ENCODE measurements at places on chromosomes 3 and 15.

GRCh38 chr15:59896663-59897074, 107.4 kb upstream of the FOXB1 start:
- DNase-seq, result no peak

DNA sequence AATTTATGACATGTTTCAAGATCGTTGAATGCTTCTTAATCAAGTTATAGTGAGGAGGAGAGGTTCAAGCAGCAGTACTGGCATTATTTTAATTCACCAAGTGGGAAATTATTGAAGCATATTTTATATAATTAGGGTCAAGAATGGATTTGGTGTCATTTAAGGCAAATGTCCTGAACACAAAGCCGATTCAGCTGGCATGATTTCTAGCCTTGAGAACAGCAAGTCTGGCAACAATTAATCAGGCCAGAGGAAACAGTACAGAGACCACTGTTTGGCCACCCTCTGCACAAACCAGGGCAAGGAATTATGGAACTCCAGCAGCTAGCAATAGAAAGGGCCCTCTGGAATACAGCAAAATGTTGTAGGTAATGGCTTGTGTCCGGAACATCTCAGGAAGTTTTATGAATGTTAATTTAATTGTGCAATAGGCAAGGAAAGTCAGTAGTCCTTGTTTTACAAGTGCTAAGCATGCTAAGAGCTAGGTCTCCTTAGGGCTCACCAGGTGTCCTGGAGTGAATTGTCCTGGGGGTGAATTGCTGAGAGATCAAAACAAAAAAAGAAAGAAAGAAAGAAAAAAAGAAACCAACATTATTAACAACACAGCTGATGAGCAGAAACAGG, 38.7 kb upstream of the SNRK start:
- no peak for DNase-seq

GRCh38 chr15:80988148-80988796, 1.3 kb downstream of the MESD start:
- no peak for DNase-seq

- no peak for DNase-seq
Measured at GRCh38 chr3:152403632-152404066, 134.9 kb downstream of the MBNL1 start.

DNA sequence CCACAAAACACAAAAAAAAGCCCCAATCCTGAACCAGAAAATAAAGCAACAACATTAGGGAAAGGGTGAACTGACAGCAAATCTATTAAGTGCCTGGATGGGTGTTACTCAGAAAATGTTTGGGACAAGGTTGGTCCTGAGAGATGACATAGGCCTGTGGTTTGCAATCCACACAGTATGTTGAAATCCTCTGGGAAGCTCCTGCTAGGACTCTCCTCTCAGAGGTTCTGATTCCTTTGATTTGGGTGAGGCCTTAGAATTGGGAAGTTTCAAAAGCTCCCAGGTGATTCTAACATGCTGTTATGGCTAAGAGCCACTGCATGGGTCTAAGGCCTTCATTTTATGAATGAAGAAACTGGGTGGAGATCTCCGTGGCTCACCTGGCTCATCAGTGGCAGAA, 18.4 kb downstream of the CLDN1 start:
- no peak for DNase-seq

DNA sequence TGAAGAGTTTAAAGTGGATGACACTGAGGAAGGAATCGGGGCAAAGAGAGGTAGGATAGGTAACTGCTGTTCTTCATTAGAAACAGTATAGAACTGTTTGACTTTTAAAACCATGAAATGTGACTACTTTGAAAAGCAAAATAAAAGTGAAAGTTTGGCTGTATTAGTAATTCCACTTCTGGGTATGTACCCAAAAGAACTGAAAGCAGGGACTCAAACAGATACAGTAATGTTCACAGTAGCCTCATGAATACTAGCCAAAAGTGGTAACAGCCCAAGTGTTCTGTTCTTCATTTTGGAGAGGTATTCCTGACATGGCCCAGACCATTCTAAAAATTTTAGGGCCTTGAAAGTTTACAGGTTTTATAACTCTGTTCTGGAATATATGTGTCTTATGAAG, 1055.4 kb downstream of the TBL1XR1 start:
- no peak for DNase-seq

All from activated CD8-positive, alpha-beta memory T cell treated with anti-CD3 and anti-CD28 coated beads for 1 hour (primary cell).